ENCODE measurements at places on chromosomes 3 and 15.

GRCh38 chr3:177279118-177279815, 82.0 kb upstream of the TBL1XR1 start:
- no peak for DNase-seq

DNA sequence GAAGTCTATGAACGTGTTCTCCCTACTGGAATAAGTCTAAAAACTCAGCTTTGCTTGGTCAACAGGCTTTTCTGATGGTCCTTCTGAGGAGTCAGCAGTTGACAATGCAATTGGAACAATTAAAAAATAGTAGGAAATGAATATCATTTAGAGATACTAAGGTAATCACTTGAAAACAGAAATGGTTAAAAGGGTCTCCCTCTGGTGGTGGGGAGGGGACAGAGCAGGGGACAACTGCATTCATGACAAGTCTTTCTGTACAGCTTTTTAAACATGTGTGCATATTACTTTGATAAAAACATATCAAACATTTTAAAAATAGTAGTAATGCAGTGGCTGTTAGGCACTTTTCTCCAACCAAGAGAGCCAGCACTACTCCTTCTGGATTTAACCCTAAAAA, 119.9 kb upstream of the FHIT start:
- DNase-seq: peak; percentile 24

GRCh38 chr15:32668942-32669341, 27.4 kb downstream of the SCG5 start:
- DNase-seq: no peak

DNA sequence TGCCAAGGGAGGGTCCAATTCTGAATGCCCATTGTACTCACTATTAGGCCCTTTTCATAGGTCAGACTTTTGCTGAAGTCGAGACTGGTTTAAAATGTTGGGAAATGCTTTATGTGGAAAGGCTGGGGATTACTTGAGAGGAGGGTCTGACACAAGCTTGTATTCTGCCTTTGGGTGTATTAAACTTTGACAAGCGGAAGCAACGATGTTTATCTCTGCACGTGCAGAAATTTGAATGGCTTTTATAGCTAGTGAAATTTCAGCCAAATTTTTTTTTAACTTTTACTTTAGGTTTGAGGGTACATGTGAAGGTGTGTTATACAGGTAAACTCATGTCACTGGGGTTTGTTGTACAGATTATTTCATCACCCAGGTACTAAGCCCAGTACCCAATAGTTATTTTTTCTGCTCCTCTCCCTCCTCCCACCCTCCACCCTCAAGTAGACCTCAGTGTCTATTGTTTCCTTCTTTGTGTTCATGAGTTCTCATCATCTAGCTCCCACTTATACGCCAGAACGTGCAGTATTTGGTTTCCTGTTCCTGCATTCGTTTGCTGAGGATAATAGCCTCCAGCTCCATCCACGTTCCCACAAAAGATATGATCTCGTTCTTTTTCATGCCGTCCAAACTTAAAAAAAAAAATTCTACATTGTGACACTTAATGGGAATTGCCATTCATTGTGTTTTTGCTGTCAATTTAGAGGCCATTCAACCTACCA, 223.0 kb upstream of the BHLHE40 start:
- no peak for DNase-seq

- no peak for DNase-seq
Measured at GRCh38 chr3:186722457-186722856, 5.3 kb downstream of the KNG1 start.

DNA sequence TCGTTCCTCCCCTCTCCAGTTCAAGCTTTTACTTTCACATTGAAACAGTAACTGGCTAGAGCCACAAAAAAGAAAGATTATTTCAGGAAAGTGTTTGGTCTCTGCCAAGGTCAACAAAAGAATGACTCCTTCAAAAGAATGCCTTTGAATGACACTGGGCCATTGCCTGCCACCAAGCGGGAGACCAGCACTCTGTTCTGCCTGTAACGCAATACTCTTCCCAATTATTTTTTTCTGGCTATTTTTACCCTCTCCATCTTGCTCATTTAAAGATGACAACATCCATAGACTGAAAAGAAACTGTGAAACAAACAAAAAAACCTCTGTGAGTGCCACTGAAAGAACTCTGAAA, 37.3 kb downstream of the EHHADH start:
- DNase-seq: no peak

DNA sequence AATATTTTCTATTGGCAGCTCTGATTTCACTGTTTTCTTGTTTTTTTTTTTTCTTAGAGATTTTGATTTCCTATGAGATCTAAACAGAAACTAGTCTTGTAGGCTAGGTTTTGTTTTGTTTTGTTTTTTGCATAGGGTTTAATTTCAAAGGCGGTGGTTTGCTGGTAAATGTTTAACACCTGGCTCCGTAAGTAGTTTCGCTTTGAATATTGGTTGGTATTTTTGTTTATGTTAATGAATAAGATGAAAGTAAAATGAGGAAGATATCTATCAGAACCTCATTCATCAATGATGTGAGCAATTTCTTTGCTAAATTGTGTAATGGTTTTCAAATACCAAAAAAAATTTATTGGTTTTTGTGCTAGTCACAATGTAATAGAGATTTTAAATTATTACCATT, 39.7 kb upstream of the TM4SF1 start:
- no peak for DNase-seq

GRCh38 chr3:148333091-148333490, 364.6 kb upstream of the AGTR1 start:
- no peak for DNase-seq

DNA sequence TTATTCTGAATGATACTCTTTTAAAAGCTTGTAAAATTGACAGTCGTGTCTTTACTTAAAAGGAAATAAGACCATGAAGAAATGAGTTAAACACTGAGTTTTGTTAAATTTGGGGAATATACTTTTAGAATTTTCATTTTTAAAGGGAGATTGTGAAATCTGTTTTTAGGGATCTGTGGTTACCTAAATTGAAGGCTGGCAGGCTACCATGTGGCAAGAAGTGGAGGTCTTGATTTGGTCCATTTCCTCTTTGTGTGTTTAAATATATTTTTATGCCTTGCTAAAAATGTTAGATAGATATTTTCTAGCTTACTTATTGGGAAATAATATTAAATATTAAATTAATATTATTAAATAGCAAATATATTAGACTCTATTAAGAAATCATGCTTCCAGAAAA, 36.6 kb upstream of the SLC22A13 start:
- no peak for DNase-seq

- DNase-seq: no peak
Measured at GRCh38 chr3:11603628-11604027, 40.1 kb downstream of the VGLL4 start.

GRCh38 chr3:193803288-193803687, 210.3 kb downstream of the OPA1 start:
- no peak for DNase-seq

DNA sequence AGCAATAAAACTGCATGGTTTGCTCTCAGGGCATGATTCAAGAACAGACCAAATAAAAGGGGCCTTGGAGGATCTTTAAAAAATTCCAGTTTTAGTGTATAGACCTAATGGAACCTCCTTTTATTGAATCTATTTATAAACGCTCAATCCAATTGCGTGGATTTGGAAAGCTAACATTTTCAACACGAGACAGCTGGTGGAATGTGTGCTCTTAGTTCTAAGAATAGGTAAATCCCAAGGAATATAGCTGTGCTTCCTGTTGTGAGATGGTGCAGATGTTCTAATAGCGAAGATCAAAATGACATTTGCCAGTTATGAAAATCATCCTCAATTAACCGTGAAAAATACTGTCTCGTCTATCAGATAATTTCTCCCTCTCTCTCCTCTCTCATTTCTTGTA, 192.5 kb downstream of the ATP10A start:
- no peak for DNase-seq

DNA sequence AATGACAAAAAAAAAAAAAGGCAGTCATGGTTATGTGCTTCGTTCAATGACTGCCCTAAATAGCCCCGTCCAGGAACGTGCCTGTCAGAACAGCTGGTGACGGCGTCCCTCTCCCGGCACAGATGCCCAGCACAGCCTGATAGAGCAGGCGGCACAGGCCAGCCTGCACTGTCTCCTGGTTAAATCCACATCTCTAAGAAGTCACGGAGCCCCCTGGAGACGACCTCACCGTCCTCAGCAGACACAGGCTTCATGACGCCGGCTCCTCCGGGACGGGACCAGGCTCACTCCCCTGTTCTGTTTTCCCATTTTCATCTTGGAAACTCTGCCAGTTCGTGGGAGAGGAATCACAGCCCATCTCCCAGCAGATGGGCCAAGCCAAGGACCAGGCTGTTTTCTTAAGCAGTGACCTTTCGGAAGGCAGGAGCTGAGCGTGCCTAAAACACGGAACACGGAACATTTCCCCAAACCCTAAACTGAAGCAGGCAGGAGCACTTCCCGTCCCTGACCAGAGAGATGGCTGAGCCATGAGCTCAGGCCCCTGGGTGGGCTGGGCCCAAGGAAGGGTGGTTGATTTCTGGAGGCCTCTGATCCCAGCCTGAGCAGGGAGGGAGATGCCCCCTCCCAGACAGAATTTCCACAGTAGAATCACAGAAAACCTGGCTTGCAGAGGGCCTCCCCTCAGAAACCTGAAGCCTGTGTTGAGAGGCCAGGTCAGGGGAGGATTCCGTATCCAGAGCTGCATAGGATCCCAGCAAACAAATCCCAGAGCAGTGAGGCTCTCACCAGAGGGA, 35.9 kb downstream of the ADCY5 start:
- no peak for DNase-seq

- peak; percentile 69 for DNase-seq
Measured at GRCh38 chr15:60006203-60006862, 2.2 kb downstream of the FOXB1 start.

GRCh38 chr3:165768680-165769079, 68.5 kb downstream of the BCHE start:
- DNase-seq: no peak

DNA sequence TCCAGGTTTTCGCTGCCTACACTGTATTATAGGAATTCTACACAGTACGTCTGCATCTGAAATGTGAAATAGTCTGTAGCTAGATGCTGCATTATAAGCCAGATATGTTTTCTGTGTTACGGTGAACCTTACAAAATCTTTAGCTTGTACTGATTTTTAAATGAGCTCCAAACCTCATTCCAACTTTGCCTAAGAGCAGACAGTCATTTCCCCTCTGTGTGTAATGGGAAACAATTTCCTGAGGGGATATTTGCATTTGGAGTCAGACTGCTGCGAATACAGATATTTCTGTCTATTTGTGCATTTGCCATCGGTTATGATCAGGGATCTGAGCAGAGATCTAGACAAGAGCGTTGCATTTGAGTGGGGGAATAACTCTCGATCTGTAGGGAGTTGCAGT, 37.5 kb downstream of the ARNT2 start:
- DNase-seq: no peak

- peak; percentile 19 for DNase-seq
Measured at GRCh38 chr3:69433121-69433968, 47.5 kb upstream of the FRMD4B start.

- peak; percentile 51 for DNase-seq
Measured at GRCh38 chr3:15291589-15292541, 40.5 kb downstream of the SH3BP5 start.

GRCh38 chr3:174495928-174496327, 363.2 kb upstream of the NAALADL2 start:
- DNase-seq: no peak

- no peak for DNase-seq
Measured at GRCh38 chr3:65186268-65186667, 498.5 kb upstream of the ADAMTS9 start.

GRCh38 chr3:128226186-128226725, 73.0 kb downstream of the EEFSEC start:
- no peak for DNase-seq

GRCh38 chr3:69411346-69411745, 25.5 kb upstream of the FRMD4B start:
- DNase-seq: no peak

- no peak for DNase-seq
Measured at GRCh38 chr3:172181932-172182586, 142.7 kb downstream of the FNDC3B start.

DNA sequence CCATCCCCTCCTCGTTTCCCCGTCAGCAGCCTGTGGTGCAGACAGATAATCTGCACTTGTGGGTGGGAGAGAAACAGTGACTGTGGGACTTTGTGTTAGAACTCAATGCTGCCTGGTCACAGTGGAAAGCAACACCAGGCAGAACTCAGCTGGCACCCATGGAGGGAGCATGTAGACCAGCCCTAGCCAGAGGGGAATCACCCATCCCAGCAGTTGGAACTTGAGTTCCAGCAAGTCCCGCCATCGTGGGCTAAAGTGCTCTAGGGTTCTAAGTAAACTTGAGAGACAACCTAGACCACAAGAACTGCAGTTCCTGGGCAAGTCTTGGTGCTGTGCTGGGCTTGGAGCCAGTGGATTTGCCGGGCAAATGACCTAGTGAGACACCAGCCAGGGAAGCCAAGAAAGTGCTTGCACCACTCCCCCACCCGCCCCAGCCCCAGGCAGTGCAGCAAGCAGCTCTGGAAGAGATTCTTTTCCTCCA, 24.4 kb downstream of the ISG20 start:
- DNase-seq: no peak

DNA sequence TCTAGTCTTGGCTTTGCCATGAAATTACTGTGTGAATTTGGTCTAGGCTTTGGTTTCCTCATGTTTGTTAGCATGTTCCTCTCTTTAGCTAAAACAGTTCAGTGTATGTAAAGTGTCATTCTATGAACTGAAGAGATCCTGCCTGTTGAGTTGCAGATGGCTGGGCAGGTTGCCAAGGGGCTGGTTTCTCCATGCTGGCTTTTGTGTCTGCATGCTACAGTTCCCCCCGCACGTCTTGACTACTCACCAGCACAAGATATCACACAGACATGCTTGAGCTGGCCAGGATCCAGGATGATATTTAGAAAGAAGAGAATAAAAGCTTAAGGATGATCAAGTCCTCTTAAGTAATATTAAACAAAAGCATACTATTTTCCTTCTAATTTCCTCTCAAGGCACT, 90.2 kb downstream of the CERS3 start:
- DNase-seq: peak; percentile 18

- DNase-seq: no peak
Measured at GRCh38 chr3:55159711-55160110, 231.9 kb upstream of the LRTM1 start.

DNA sequence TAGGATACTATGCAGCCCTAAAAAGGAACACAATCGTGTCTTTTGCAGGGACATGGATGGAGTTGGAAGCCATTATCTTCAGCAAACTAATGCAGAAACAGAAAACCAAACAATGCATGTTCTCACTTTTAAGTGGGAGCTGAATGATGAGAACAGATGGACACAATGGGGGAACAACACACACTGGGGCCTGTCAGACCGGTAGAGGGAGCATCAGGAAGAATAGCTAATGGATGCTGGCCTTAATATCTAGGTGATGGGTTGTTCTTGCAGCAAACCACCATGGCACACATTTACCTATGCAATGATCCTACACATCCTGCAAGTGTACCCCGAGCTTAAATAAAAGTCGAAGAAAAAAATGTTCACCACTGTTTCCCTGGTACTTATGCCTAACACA, 17.5 kb downstream of the SENP7 start:
- DNase-seq: no peak

- peak; percentile 84 for DNase-seq
Measured at GRCh38 chr15:66504563-66505429, at the start of the genes RPL4 and ZWILCH. TSS of gene RPL4 (minus strand) at chr15:66504855. CDS start at chr15:66504790, 65 bp downstream. TSS of gene ZWILCH (plus strand) at chr15:66505326. CDS start at chr15:66505339, 13 bp downstream.
